Activated CD4-positive, alpha-beta T cell treated with anti-CD3 and anti-CD28 coated beads for 24 hours (primary cell): ENCODE measurements at places on chromosomes 13 and 19.

- no peak for DNase-seq
Measured at GRCh38 chr13:46337700-46338099, 49.4 kb downstream of the RUBCNL start.

- no peak for DNase-seq
Measured at GRCh38 chr13:112837371-112838037, 131.5 kb upstream of the MCF2L start.

- peak; percentile 19 for DNase-seq
Measured at GRCh38 chr13:77698201-77699058, 943 bp downstream of the SLAIN1 start.

DNA sequence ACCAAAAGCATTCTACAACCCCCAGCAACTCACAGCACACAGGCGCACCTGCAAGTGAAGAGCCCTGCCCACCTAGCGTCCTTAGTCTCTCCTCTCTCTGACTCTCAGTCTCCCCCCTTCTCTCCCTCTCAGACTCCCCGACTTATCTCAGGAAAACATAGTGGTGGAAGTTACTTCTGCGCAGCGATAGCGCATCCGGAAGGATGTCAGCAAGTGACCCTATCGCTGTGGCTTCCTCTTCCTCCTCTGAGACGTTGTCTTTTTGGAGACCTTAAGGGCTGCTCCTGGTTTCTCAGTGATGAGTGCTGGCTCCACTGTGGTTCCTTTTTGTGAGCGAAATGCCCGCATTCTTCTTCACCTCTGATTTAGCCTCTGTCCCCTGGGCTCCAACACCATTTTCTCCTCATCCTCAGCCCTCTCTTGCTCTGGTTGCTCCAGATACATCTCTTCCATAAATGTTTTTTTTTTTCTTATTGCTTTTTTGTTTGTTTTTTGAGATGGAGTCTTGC, 1.4 kb upstream of the YIF1B start:
- no peak for DNase-seq

DNA sequence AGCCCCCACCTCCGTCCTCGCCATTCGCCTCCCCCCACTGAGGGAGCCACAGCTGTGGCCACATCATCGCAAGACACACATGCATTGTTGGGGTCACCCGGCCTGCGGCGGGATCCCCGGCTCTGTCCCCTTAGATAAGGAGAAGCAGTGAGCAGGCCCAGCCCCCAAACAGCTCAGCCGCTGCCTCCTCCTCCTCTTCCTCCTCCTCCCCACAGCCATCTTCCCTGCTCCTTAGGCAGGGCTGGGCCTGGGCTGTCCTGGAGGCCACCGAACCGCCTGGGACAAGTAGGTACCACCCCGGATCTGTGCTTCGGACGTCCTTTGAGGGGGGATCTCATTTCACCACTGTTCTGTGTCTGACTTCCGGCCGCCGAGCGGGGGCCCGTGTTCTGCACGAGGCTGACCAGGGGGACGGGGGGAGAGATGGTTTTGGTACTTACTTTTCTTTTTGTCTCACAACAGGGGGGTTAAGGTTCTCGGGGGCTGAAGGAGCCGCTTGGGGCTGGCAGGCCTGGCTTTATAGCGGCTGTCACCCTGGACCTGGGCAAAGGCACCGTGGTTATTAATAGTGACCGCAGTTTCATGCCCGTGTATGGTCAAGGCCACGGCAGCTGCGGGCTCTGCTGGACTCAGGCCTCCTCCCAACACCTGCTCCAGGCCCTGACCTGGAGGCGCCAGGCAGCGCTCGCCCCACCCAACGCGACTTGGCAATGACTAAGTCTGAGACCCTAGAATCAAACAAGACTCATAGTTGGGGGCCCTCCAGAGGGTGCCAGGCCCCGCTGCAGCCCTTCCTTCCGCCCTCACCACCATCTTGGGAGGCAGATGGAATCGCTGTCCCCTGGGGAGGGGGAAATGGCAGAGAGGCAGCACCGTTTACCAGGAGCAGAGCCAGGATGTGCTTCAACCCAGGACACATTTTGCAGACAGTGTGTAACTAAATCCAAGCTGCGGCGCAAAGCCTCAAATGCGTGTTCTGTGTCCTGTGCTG, 18.3 kb downstream of the NMRK2 start:
- DNase-seq, result no peak
